Frontal cortex (tissue), 4 donors: ENCODE measurements at places on chromosomes 6 and 20.

DNA sequence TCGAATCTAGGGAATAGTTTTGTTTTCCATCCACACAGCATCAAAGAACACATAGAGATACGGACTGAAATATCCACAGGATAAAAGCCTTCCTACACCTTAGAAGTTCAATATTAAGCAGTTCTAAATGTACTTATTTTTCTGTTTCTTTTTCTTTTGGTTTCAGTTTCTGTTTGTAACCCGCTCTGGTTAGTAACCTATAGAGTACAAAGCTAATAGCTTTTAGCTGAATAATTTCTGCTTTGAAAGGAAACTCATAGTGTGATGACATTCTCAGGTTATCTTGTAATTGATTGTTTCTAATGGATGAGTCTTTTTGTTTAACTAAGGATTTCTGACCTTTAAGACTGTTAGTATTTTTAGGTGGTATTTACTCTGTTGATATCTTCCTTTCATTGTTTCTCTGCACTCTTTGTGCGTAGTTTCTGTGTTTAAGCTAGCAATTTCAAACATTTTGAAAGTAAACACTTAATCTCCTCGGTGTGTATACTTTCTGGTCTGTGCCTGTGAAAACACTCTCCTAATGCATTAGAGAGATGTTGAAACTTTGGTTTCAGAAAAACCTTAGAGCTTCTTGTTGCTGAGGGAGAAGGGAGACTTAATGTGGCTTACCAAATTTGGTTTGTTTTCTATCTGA lies 385.5 kb downstream of the HDGFL1 start:
- DNase-seq, result no peak

DNA sequence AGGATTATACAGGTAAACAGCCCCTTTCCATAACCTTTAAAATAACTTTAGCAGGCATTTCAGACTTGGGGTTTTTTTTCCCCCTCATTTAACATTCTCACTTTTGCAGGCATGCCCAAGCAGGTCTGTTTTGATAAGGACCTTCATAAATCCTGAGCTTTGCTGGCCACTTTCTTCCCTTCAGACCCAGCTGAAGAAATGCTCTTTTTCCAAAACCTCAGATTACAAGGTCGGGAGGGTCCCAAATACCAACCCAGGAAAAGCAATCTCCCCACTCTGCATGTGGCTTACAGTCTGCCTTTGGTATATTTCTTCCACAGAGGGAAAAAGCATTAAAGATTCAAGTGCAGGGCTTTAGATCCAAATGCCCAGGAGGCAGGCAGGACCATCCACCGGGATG lies 6.8 kb downstream of the NFATC2 start:
- DNase-seq, result no peak

- DNase-seq, result peak; percentile 37
Measured at GRCh38 chr20:6765469-6766058, 1.9 kb upstream of the BMP2 start.

DNA sequence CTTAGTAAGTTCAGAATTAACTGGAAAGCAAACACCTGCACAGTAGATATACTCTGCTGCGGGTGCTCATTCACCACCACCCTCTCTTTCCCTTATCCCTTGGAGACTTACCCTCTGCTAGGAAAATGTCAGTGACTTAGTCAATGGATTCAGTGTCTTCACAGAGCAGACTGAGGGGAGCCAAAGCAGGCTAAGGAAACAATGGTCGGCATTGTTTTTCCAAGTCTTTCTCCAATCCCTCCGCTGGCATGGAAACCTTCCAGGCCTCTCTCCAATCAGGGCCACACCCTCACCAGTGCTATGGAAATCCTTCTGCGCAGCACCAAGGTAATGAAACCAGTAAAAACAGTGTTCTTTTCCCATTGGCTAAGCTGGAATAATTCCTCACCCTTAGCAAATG lies 531.2 kb downstream of the TFAP2B start:
- DNase-seq, result peak; percentile 1

GRCh38 chr6:4780360-4780812 lies 4.2 kb downstream of the CDYL start:
- no peak for DNase-seq

DNA sequence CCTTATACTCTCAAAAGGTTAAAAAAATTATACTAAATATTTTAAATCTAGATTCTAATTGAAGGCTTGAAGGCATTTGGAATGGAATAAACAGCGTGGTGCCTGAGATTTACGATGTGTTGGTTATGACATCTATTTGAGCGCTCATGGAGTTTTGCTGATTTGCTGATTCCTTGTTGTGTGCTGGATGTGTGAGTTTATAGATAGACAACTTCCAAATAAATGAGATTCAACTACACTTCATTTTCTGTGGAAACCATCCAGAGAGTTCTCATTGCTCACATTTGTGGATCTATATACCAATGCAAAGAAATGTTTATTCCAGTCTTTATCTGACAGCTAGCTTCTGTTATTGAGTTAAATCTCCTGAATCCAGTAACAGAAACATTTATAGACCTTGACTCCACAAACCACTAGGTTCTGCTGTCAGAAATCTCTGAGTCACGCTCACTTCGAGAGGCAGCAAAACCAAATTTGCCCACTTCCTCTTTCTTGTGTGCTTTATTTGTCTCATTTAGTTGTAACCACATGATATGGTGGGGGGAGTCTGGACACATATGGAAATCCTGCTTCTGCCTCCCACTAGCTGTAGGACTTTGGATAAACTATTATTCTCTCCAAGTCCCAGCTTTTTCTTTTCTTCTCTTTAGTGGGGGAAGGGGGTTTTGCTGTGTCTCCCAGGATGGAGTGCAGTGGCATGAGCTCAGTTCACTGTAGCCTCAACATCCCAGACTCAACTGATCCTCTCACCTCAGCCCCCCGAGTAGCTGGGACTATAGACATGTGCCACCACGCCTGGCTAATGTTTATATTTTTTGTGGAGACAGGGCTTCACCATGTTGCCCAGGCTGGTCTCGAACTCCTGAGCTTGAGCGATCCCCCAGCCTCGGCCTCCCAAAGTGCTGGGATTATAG lies 54.5 kb downstream of the IPCEF1 start:
- DNase-seq, result peak; percentile 8

GRCh38 chr6:112466373-112467151 lies 119.4 kb downstream of the RFPL4B start:
- DNase-seq, result no peak

GRCh38 chr6:80144753-80145315 lies 38.4 kb downstream of the BCKDHB start:
- DNase-seq, result no peak

- no peak for DNase-seq
Measured at GRCh38 chr20:44069203-44070011, 117.6 kb downstream of the JPH2 start.

GRCh38 chr6:1630771-1631217 lies 21.1 kb downstream of the FOXC1 start:
- no peak for DNase-seq

DNA sequence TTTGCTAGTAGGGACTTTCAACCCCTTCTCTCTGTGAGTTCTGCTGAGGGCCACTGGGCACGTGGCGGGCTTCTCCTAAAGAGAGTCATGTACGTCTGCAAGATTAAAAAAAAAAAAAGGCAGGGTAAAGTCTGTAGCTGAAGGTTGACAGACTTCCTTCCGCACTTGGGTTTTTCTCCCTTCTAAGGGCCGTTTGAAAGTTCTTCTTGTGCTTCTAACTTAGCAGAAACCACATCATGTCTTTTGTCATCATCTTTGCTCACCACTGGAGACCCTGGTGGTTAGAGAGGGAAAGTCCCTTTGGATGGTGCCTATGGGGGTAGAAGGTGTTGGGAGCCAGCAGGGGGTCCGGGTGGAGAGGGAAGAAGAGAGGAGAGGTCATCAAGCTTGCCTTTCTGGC lies 31.4 kb downstream of the PRDM1 start:
- no peak for DNase-seq

DNA sequence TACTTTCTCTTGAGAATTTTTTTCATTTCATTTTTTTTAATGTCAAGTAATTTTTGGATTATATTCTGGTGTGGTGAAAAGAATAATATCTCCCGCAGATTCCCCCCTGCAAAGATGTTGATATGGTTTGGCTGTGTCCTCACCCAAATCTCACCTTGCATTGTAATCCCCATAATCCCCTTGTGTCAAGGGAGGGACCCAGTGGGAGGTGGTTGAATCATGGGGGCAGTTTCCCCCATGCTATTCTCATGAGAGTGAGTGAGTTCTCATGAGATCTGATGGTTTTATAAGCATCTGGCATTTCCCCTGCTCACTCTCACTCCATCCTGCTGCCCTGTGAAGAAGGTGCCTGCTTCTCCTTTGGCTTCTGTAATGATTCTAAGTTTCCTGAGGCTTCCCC lies 58.7 kb upstream of the PMEPA1 start:
- DNase-seq, result no peak

DNA sequence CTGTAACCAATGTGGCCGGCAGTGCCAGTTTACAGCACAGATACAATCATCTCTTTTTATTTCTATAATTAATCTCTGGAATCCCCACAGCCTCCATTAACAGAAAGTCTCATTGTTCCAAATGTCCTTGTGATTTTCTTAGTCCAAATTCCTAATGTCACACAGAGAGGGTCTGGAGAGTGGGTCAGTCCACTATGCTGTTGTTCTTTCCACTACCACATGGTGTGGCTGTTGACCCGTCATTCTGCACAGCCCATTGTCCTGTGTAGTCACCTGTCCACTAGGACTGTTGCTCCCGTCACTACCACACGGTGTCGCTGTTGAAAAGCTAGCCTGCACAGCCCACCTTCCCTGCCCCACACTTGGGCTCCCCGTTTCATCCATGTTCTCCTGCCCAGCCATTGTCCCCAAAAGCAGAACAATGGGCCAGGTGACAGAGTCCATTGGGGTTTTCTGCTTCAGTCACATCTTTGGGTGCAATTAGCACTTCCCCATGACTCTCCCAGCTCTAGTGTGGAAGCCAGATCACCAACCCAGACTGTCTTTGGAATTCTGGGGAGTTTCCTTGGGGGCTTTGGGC lies 8.6 kb upstream of the LBP start:
- no peak for DNase-seq

GRCh38 chr6:45074439-45074838 lies 253.7 kb upstream of the RUNX2 start:
- no peak for DNase-seq

DNA sequence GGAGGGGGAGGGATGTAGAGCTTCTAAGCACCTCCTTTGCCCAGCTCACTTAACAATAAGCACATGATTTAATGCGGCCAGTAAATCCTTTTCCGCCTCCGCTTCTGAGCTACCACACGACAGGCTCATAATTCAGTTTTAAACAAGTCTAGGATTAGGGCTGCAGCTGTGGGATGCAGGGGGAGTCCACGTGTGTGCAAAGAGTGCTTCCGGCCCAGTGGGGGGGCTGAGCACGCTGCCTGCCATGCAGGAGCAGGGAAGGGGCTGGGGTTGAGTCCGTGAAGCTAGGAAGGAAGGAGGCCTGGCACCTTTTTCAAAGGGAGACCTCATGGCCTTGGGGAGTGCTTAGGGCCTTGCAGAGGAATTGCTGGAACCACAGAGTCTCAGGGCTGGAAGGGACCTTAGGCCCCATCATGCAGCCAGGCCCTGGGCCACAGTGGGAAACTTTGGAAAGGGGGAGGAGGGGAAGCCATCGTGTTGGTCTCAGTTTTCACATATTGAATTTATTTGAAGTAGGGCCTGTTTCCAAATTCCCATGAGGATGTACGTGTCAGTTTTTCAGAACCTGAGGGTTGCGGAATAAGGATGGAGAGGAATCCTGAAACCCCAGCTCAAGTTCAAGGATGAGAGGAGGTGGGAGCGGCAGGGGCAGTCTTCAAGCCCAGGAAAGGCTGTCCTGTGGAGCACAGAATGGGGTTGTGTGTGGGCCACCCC lies 96.1 kb downstream of the VEGFA start:
- no peak for DNase-seq

DNA sequence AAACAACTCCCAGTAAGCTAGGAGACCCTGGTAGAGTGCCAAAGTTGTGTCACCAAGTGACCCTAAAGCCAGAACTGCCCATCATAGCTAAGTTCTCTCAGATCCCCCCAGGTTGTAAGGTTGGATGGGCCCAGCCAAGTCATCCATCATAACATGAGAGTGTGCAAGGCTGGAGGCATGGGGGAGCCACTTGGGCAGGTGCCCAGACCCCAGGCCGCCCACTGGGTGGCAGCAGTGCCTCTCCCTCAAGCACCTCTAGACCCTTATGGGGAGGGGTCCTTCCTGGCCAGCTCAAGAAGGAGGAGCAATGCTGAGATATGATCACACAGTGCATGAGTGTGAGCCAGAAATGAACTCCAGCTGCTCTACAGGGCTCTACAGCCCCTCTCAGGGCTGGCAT lies 154.5 kb downstream of the MYLK4 start:
- DNase-seq, result no peak

- no peak for DNase-seq
Measured at GRCh38 chr6:2950713-2951112, 20.7 kb downstream of the SERPINB6 start.

GRCh38 chr6:169251371-169251802 lies 2.3 kb downstream of the THBS2 start:
- no peak for DNase-seq

- no peak for DNase-seq
Measured at GRCh38 chr6:95087394-95088097, 489.8 kb upstream of the MANEA start.

DNA sequence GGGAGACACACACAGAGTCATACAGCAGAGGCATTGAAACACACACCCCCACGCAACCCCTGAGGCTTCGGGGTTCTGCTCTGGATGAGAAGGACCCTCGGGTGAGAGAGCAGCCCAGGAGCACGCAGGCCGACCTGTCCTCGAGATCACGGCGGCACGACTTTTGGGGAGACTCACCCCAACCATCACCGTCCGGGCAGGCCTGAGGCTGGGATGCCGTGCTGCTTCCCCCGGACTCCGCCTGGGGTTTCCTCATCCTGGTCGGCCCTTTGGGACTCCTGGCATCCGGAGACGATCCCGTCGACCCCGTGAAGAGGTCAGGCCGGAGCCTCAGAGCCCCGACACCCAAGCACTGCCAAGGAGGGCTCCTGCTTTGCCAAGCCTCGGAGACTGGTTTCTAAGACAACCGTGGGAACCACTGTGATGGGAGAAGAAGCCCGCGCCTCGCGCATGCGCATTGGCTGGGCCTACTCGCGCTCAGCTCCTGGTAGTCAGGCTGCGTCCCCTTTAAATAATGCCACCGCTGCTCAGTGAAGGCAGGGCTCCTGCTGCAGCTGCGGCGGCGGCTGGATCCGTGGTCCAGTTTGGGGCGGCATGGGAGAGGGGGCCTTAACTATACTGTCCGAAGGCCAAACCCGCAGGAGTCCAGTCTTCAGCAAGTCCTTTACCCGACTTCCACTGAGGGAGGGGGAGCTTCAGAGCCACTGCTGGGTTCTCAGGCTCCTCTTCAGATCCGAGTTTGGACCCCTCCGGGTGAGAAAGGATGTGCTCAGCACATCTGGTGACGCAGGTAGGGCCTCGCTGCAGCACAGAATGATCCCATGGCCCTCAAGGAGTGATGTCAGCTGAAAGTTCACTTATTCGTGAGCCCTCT lies 171.4 kb upstream of the ZNF337 start:
- peak; percentile 61 for DNase-seq

GRCh38 chr6:126245077-126245476 lies 94.8 kb upstream of the CENPW start:
- no peak for DNase-seq
